HS-27A (cell line): ENCODE measurements at places on chromosomes 2 and 18.

GRCh38 chr18:55731594-55732042 lies 143.6 kb upstream of the TCF4 start:
- DNase-seq: no peak

GRCh38 chr18:62486290-62486964 lies 36.4 kb upstream of the ZCCHC2 start:
- DNase-seq: no peak

DNA sequence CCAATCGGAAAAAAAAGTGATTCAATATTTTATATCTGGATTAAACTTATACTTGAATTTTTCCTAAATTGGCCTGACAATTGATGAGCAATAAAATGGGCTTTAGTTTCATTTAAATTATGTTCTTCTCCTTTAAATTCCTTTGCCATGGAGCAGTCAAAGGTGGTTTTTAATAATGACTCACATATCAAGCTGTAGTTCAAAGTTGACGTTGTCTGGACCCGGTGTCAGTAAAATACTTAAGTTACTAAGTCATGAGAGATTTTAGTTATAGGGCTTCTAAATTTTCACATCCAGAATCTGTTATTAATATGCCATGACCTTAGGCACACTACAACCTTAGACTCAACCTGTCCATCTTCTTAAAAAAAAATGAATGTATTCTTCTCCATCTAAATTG lies 62.5 kb downstream of the CDH2 start:
- no peak for DNase-seq

GRCh38 chr2:158380746-158381145 lies 75.8 kb downstream of the CCDC148 start:
- DNase-seq: no peak

GRCh38 chr18:25349131-25349925 lies 2.6 kb downstream of the ZNF521 start:
- DNase-seq: no peak

GRCh38 chr2:105176429-105176828 lies 65.1 kb upstream of the GPR45 start:
- no peak for DNase-seq
